Smooth muscle cell of trachea (primary cell): ENCODE measurements at places on chromosomes 12 and 14. TPM values are rescaled to one million over a fixed set of nuclear protein-coding genes. Genes with fewer than 3 reads are reported as not detected.

ENDOU gene
- total RNA-seq, result 0.17 and 0.29 TPM in 2 replicates

LIN7A gene
- total RNA-seq, result 12.4 and 19.7 TPM in 2 replicates

PTGDR gene
- not detected in 2 replicates for total RNA-seq

ZCRB1 gene
- total RNA-seq, result 24.6 and 35.3 TPM in 2 replicates

APPL2 gene
- total RNA-seq, result 46.7 and 58.9 TPM in 2 replicates
